T-helper 2 cell (primary cell): ENCODE measurements at places on chromosomes 1 and 21.

DNA sequence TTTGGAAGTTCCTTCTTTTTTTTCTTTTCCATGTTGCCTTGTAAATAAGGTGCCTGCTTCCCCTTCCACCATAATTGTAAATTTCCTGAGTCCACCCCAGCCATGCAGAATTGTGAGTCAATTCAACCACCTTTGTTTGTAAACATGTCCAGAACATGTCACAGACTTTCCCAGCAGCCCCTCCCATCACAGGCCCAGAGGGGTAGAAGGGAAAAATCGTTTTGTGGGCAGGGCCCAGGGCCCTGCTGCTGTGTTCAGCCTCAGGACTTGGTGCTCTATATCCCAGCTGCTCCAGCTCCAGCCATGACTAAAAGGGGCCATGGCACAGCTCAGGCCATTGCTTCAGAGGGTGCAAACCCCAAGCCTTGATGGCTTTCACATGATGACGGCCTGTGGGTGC is 384.6 kb upstream of the NCAM2 start:
- DNase-seq = no peak

DNA sequence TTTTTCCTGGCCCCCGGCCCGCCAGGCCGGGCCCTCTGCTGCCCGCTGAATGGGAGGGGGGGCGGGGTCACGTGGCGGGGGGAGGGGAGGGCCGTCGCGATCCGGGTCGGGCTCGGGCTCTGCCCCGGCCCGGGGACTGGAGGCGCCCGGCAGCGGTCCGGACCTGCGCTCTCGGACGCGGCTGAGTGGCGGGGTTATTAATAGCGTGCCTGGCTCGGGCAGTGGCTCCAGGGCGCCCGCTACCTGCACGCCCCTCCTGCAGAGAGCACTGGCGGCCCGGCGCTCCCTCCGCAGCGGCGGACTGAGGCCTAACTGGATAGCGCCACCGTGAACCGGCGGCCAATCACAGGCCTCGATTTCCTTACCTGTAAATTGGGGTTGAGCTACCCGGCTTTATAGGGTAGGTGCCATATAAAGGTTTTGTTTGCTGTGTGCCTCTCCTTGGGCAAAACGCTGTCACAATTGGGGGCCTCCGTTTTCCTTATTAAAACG is 28.1 kb downstream of the AHDC1 start:
- DNase-seq = no peak

GRCh38 chr1:35269201-35269988 is 886 bp downstream of the ZMYM4 start:
- DNase-seq = no peak

GRCh38 chr1:21277180-21277579 is 13.1 kb downstream of the ECE1 start:
- DNase-seq = no peak

GRCh38 chr1:111242805-111243523 is 15.5 kb downstream of the CHI3L2 start:
- DNase-seq = no peak

- no peak for DNase-seq
Measured at GRCh38 chr1:176379626-176380339, 83.2 kb upstream of the PAPPA2 start.

DNA sequence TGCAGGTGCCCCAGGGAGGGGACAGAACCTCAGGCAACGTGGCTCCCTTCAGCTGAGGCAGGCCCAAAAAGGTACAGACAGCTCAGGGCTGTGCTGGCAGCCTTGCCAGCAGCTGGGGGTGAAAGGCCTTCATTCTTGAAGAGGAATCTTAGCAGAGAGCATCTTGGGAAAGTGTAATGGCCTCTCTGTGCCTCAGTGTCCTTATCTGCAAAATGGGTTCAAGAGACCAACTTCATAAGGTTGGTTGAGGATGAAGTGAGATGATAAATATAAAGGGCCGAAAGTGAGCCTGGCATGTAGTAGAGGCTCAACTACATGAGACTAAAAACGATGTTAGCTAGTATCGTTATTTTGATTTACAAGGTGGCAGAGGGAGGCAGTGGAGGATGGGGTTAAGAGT is 26.2 kb downstream of the TMCO4 start:
- DNase-seq = no peak

DNA sequence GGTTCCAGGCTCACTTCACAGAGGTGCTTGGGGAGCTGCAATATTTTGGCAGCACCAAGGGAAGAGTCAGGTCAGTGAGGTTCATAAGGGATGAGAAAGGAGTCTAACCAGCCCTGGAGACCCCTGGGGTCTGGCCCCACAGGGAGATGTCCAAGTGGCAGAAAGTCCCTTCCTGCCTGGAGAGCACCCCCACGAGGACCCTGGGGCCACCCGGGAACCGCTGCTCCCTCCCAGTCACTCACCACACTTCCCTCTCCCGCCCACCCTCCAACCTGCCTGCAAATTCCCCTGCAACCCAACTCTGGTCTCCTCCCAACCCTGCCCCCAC is 6.5 kb upstream of the ITGB2 start:
- DNase-seq = no peak

- no peak for DNase-seq
Measured at GRCh38 chr1:44678626-44679025, 4.1 kb downstream of the ARMH1 start.

- DNase-seq = no peak
Measured at GRCh38 chr1:30120245-30121000, 603.0 kb downstream of the MATN1 start.

DNA sequence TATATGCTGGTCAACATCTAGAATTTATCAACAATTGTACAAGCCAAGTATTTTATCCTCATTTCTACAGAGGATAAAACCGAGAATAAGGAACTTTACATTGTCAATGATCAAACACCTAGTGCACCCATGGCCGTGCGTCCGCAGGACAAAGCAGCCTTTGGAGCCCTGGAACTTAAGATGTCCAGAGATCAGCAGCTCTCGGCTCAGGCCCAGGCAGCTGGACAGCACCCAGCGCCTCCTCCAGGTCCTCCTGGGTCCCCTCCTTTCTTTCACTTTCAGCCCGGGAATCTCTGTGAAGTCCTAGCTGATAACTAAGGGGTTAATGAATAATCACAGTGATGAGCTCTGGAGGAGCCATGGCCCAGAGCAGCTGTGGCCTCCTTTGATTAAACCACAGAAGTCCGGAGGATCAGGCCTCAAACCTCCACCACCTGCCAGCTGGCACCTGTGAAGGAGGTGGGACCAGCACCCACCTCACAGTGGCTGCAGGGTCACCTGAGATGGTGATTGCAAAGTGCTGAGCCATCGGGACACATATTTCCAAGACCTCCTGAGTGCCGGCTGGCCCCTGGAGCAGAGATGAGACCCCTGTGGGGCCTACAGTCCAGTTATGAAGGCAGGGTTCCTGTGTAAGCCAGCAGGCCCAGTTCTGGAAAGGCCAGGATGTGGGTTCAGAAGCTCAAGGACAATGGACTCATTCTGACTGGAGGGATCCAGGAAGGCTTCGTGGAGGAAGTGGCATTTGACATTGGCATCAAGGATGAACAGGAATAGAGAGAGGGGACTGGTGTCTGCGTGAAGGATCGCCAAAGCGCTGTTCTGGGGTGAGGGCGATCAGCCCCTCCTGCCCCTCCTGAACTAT is 11.6 kb upstream of the SAMD11 start:
- DNase-seq = no peak

DNA sequence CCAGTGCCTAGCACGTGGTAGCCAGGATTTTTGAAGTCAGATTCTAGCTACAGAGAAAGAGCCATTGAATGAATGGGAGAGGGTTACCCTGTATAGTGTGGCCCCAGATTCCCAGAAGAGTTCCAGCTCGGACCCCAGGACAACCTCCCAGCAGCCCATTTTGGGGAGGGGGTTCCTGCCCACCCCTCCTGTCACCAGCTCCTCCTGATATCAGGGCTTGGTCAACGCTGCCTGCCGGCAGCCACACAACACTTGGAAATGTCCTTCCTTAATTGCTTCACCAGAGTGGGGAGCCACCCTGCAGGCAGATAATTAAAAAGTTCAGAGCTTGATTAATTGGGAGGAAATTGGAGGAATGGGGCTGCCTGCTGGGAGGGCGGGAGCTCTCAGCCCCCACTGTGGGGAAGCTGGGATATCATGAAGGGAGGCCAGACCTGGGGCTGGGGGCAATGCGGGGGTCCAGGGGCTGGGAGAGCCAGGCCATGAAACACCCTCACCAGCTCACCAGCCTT is 120.5 kb downstream of the LACTBL1 start:
- DNase-seq = no peak

DNA sequence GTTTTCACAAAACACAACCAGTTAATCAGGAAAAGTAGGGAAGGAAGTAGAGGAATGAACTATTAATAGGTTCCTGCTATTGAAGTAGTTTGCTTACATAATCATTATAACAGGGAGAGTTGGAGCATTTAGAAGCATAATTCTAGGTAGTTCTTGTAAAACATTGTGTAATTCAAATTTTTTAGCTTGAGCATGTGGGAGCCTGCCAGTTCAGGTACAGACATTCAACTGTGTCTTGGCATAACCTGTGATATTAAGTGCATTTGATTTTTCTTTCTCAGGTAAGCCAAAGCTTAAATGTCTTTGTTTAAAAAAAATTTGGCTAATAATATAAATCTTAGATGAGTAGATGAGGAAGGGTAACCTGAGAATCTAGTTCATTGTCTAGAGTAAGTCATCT is 3.4 kb downstream of the YTHDF2 start:
- DNase-seq = no peak

GRCh38 chr21:34715985-34716596 is 47.3 kb downstream of the CLIC6 start:
- DNase-seq = no peak

GRCh38 chr1:210558302-210558701 is 229.6 kb downstream of the HHAT start:
- DNase-seq = no peak

DNA sequence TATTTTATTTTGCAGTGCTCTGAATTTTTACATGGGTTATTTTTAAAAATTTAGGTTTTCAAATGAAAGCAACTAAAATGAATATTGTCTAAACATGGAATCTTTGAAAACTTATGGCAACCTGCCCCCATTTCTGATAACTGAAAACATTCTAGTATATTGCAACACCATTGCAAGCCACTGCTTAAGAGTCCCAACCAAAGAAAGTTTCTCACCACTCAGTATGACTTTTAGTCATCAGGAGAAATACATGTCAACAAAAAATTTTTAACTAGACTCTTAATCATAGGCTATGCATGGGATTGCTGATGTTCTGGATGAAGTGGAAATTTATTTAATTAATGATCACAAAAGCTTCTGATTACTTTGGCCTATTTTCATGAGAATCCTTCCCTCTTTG is 112.1 kb downstream of the TNFSF18 start:
- DNase-seq = no peak
